NCI-H526 (cell line): ENCODE measurements at places on chromosomes 11 and 22.

GRCh38 chr11:6431861-6432260, 8.9 kb downstream of the HPX start:
- no peak for DNase-seq

- DNase-seq = no peak
These were observed 10.7 kb upstream of the CD5 start for GRCh38 chr11:61091373-61092279.

- DNase-seq = no peak
These were observed 710.9 kb upstream of the FAT3 start for GRCh38 chr11:91513734-91514133.

- DNase-seq = no peak
These were observed 7.5 kb upstream of the CSTF3 start for GRCh38 chr11:33168709-33169200.

- no peak for DNase-seq
These were observed 173.3 kb downstream of the TBC1D22A start for GRCh38 chr22:46935506-46936377.

DNA sequence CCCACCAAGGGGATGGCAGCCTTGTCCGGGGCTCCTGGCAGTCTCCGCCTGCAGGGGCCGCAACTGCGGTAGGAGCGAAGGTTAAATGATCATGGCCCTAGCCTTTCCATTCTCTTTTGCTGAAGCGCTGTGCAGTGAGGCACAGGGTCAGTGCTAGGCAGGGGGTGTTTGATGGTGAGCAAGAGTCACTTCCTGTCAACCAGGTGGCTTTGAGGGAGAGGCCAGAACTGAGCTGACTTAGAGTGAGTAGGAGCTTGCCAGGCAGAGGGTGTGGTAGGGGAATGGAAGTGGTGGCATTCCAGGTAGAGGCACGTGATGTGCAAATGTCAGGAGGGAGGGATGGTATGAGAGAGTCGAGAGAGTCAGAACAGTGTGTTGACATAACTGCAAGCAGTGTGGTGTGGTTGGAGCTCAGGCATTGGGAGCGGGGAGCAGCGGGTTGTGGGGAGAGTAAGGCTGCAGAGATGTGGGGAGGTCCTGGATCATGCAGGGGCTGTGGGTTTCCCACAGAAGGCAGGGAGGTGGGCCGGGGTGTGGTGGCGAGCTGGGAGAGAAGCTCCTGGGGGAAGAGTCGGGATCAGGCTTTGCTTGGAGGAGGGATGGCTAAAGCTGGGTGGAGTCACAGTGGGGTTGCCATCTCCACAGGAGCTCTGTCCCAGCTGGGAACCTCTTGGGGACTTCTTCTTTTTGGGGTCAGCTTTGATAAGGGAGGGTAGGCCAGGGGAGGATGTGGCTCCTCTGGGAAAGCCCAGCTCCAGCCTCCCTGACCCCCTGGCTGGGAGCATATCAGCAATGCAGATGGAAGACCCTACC, 33.3 kb downstream of the AMPD3 start:
- no peak for DNase-seq

DNA sequence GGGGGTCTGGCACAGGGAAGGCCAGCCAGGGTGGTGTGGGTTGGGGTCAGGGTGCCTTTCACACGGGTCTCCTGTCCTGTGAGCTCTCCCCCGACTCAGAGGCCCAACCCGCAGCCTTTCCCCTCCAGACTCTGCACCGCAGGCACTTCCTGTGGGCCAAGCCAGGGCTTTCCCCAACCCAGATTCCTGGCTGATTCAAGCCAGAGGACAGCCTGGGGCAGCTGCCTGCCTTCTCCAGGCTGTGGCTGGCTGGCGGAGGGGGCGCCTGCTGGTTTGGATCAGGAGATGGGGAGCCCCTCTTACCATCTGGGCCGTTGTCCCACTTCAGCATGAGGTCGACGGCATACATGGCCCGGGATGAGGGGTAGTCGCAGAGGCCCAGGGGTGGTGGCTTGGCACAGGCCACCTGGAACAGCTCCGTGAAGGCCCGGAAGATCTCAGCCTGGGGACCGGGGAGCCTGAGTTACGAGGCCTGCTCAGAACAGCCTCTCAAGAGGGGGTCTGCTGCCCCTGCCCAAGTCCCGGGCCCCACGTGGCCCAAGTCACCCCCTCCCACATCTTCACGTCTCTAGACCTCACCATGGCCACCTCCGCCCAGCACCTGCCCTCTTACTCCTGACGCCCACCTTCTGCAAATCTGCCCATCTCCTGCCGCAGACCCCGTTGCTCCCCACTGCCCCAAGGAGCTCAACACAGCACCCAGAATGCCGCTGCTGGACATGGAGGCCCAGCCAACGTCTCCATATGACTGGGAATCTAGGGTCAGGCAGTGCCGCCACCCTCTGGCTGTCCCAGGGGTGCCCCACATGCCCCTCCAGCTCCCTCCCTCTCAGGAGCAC, 17.3 kb downstream of the TSPO start:
- no peak for DNase-seq

DNA sequence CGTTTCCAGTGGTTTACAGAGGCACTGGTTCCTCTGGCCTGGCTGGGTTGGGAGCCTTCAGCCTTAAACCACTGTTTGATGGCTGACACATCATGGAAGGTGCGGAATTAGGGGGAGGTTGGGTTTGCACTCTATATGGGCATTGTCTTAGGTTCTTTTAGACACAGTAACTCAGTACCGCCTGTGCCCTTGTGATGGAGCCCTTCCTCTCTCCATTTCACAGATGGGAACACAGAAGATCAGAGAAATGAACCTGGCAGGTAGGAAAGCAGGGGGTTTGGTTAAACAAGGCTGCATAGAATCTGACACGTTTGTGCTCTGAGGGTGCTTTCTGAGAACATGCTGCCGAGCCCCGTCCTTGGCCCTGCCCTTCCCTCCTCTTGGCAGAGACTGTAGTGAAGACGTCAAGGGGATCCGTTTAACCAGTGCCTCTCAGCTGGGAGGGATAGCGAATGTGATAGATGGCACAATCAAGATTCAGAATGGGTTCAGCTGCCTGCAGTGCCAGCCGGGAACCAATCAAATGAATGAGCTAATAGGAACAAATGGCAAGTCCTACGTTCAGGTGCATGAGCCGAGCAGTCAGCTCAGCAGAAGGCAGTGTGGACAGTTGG, 228.6 kb downstream of the TBC1D22A start:
- no peak for DNase-seq

- no peak for DNase-seq
These were observed 4.4 kb upstream of the ZNRD2 start for GRCh38 chr11:65565624-65566453.

DNA sequence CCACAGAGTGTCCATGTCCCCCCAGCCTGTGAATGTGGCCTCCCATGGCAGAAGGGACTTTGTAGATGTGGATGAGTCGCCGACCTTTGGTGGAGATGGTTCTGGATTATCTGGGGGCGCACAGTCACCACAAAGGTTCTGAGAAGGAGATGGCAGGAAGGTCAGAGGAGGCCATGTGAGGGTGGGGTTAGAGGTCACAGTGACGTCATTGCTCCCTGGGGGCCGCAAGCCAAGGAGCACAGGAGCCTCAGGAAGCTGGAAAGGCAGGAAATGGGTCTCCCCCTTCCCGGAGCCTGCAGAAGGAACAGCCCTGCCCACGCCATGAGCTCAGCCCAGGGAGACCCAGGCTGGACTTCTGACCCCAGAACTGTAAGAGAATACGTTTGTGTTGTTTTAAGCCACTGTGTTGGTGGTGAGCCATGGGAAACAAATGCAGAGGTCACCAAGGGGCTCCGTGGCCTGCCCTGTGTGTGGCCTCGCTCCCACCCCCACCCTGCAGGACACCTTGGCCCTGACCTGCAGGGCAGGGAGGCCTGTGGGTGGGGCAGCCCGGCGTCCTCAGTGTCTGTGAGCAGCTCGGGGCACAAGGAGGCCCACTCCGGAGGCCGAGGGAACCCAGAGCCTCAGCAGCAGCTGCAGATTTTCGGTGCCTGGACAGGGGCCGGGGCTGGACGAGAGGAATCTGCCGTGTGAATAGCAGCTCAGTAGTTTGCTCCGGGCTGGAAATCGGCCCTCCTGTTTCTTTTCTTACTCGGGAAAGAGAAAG, 32.1 kb downstream of the GRAMD4 start:
- DNase-seq = no peak

DNA sequence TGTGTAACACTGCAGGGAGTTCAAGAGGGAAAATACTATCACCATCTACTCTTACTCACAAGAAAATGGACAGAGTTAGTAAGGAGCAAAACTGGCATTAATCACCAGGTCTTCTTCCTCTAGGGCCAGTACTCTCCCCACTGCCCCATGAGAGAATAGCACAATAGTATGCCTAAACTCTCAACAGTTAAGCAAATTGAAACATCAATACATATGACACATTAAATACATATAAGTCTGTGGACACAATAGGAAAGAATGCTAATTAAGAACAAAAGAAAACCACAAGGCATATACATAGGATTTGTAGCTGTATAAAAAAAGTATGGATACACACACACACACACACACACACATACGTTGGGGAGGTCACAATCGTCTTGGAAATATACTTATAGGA, 197.9 kb upstream of the BDNF start:
- DNase-seq = no peak

- DNase-seq = no peak
These were observed 255.9 kb upstream of the POU2AF2 start for GRCh38 chr11:110989428-110990133.

GRCh38 chr22:47445212-47445611, 682.8 kb downstream of the TBC1D22A start:
- DNase-seq = no peak

DNA sequence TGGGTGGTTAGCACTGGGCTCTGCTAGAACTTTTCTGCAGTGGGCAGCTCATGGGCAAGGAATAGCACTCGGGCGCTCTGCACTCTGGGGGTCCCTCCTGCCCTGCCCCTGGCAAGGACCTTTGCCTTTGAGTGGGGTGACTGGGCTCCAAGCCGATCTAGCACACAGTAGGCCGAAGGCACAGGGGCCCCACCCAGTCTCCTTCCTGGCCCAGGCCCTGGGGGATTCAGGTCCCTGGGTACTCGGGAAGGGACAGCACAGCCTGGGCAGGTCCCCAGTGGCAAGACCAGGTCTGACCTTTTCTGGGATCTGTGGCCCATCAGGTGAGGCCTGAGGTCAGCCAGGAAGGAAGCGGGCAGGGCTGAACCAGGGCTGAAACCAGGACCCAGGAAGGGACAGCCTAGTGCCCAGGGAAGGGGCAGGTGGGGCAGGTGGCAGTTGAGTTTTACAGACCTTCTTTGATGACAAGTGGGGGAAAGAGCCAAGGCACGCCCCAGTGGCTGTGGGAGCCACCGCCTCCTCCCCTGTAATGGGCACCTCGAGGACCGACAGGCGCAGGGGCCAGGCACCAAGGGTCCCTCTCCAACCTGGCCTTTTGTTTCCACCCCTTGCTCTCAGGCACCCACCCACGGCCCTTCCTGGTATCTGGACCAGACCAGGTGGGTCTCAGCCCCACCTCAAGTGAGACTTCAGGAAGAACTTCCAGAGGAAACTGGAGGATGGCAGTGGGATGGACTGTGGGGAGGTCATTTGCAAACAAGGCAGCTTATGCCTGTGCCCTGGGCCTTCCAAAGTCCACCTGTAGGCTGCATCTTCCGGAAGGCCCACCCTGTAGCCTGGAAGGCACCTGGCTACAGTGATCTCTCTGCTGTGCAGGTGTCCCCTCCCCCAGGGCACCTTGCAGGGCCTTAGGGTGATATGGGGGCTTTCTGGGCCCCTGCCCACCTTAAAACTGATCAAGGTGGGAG, 883 bp upstream of the AIFM3 start:
- no peak for DNase-seq

- DNase-seq = no peak
These were observed 140.8 kb downstream of the CADM1 start for GRCh38 chr11:115363426-115363825.

DNA sequence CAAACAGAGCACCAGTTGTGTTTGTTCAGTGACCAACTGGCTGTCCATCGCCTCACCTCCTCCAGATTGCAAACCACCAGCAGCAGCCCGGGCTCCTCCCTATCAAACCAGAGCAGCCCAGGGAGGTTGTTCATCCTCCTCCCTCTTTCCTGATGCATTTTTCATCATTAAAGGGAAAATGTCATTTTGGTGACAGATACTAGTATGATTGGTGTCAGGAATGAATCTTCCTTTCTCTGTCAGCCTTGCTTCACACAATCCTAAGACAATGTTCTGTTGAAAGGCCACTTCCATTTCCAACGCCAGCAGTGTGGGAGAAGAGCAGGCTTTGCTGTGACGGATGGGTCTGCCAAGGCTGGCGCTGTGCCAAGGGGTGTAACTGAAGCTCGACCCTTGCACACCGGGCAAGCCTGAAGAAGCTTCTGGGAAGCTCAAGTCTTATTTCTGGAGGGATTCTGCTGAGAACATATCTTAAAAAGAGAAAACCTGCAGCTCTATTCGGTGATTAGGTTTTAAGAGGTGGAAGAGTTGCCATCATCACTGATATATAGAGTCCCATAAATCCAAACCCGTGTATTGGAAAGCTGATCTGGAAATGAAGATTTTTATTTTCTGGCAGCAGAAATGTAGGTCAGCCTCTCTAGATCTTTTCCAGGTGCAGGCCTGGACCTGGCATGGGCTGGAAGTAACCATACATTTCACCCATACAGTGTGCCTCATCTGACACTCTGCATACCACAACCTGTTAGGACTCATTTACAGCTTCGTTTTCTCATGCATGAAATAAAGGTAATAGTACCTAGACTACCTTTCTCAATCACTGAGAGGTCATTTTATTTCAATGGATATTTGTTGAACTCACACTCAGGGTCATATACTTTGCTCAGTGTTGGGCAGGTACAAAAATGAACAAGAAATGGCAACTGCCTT, 524.5 kb downstream of the NTM start:
- no peak for DNase-seq

DNA sequence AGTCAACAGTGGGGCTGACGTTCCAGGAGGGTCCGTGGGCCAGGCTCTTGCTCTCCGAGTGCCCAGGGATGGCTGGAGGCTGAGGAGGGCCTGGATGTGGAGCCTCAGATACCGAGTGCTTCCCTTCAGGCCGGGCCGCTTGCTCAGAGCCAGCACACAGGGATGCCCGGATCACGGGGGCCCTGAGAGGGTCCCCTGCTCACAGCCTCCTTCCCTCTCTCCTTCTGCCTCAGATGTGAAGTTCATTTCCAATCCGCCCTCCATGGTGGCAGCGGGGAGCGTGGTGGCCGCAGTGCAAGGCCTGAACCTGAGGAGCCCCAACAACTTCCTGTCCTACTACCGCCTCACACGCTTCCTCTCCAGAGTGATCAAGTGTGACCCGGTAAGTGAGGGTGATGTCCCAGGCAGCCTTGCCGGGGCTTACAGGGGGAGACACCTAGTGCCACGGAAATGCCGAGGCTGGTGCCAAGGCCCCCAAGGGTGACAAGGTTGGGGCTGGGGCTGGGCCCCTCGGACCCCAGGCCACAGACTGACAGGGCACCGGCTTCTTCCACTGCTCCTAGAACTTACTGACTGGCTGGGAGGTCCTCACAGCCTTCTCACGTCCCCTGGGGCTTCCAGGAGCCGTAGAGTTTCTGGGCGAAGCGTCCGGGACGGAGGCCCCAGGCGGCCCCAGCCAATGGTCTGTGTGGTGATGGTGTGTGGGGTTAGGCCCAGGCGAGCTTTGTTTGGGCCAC, 7.0 kb downstream of the CCND1 start:
- DNase-seq = no peak

- no peak for DNase-seq
These were observed 85.6 kb upstream of the EED start for GRCh38 chr11:86158704-86159580.
